Left ventricle myocardium inferior (tissue), 1 donor: ENCODE measurements at places on chromosomes 2 and 18.

- H3K4me1 ChIP-seq, result peaks cover 11% of the 10 kb centered on the region
- DNase-seq, result no peak
- no peak overlapping the region for H3K4me3 ChIP-seq
- H3K27me3 ChIP-seq, result peaks cover 87% of the 10 kb centered on the region
Measured at GRCh38 chr2:68878753-68879152, 7.6 kb upstream of the BMP10 start.

DNA sequence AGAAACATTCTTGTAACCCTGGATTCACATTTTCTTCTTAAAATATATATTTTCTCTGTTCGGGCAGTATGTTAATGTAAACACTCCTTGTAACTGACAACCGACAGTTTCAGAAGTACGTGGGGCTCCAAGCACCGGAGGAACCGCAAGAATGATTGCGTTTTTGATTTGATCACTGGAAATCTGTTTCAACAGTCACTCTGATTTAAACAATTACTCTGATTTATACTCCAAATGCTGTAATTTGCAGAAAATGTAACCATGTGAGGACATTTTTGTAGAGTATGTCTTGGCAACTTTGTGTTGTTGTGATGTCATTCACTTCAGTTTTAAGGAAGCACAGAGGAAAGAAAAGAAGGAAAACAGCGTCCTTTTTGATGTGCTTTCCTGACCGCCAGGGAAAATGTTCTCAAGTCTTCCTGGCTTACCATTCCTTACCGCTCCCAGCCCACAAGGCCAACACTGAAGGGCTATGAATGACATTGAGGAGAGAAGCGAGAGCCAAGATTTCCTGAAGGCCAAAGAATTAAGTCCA, 77.7 kb downstream of the APOB start:
- H3K27me3 ChIP-seq, result peaks cover 79% of the 10 kb centered on the region
- DNase-seq, result no peak
- H3K4me3 ChIP-seq, result no peak overlapping the region
- H3K36me3 ChIP-seq, result no peaks in the 10 kb centered on the region
- no peaks in the 10 kb centered on the region for H3K4me1 ChIP-seq

DNA sequence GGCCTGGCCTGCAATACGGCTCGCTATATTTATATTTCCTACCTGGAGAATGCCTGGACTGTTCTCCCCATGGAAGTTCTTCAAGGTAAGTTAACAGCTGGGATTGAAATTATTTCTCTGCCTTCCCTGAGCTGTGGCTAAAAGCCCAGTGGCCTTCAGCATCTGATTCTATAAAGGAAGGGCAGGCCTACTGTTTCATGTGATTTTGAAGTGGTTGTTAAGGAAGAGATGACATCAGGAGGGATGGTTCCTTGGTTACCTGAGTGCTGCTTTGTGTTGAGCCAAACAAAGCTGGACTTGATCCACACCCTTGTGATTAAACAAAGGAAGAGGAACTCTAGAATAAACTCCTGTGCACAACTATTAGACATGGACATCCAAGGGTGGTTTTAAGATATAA, 61.6 kb downstream of the MFSD6 start:
- peak overlapping the region; percentile 33 for H3K4me3 ChIP-seq
- H3K27me3 ChIP-seq, result no peaks in the 10 kb centered on the region
- H3K36me3 ChIP-seq, result peaks cover 9% of the 10 kb centered on the region
- no peak for DNase-seq

DNA sequence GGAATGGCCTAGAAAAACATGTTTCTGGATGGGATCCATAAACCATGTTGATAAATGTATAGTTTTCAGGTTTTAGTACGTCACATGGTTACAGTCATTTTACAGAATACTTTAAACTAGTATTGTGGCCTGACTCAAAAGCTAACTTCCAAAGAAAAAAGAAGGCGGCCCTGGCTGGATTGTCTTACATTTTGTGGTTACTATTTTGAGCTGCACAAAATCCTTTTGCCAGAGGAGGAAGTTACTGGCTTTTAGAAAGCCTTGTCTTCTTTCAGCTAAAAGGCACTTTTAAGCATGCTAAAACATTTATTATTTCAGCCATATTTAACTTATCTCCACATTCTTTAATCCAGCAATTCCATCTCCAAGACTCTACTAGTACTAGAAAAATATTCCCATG, 227.9 kb downstream of the CDH2 start:
- H3K4me3 ChIP-seq, result no peak overlapping the region
- no peaks in the 10 kb centered on the region for H3K27me3 ChIP-seq
- no peak overlapping the region for H3K27ac ChIP-seq
- H3K4me1 ChIP-seq, result peaks cover 12% of the 10 kb centered on the region

GRCh38 chr2:70181363-70181956, 9.4 kb downstream of the C2orf42 start:
- H3K4me3 ChIP-seq, result no peak overlapping the region
- no peaks in the 10 kb centered on the region for H3K4me1 ChIP-seq
- no peak overlapping the region for H3K27ac ChIP-seq
- H3K27me3 ChIP-seq, result no peaks in the 10 kb centered on the region
- H3K36me3 ChIP-seq, result peaks cover 59% of the 10 kb centered on the region

GRCh38 chr2:37896319-37896718, 28.8 kb upstream of the RMDN2 start:
- H3K4me3 ChIP-seq, result no peak overlapping the region
- H3K36me3 ChIP-seq, result no peaks in the 10 kb centered on the region
- H3K27me3 ChIP-seq, result no peaks in the 10 kb centered on the region
- no peak overlapping the region for H3K27ac ChIP-seq
- DNase-seq, result no peak

DNA sequence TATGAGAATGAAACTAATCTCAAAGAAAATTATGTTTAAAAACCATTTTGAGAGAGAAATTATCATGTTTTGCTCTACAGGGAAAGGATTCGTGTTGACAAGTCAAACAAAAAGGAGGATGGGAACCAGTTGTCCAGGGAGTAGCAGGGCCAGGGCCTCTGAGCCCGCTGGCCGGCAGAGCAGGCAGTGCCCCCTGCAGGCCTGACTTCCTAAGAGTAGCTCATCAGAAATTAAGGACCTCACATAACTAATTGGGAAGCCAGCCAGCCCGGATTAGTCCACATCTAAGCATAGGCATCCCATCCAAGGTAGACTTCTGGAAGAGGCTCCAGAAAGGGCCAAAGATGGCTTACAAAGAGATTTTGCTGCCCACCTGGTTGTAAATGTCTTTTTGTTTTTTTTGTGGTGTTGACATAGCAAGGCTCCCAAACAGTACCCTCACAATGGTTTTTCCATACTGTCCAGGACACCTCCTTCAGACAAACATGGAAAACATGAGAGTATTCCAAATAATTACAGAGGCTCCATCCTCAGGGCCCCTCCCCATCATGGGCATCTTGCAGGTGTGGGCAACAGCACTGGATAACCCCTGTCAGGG, 241.2 kb upstream of the TANK start:
- DNase-seq, result peak; percentile 73
- H3K4me3 ChIP-seq, result no peak overlapping the region
- peaks cover 36% of the 10 kb centered on the region for H3K4me1 ChIP-seq
- H3K27me3 ChIP-seq, result no peaks in the 10 kb centered on the region
- H3K27ac ChIP-seq, result peak overlapping the region; percentile 47

GRCh38 chr18:24543795-24544498, 83.5 kb downstream of the HRH4 start:
- no peak for DNase-seq
- no peak overlapping the region for H3K27ac ChIP-seq
- no peaks in the 10 kb centered on the region for H3K4me1 ChIP-seq

DNA sequence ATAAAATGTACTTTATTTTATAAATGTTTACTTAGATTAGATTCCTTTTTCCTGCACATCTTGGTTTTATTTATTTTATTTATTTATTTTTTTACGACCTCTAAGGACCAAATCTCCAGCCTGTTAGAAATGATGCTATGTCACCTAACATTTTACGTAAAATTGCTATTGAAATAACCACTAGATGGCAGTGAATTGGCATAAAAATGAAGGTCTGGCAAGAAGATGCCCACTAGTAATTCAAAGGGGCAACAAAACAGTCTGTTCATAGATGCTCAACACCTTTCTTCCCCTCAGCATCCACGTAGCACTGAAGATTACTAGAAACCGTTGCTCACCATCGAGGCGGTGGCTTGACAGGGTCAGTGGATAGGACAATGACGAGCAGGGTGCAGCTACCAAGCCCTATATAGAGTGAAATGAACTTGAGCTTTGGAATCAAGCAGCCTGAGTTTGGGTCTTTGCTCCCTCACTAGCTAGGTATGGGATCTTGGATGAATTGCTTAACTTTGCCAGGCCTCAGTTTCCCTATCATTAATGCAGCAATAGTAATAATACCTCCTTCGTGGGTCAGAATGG, 128.7 kb upstream of the L3MBTL4 start:
- DNase-seq, result no peak
- no peak overlapping the region for H3K4me3 ChIP-seq
- H3K27ac ChIP-seq, result no peak overlapping the region
